ENCODE measurements at places on chromosomes 5 and 9. TPM values are rescaled to one million over a fixed set of nuclear protein-coding genes. Genes with fewer than 3 reads are reported as not detected.

Gene PRR16
- not detected for polyA plus RNA-seq

Gene ANGPTL2
- not detected for polyA plus RNA-seq

DNA sequence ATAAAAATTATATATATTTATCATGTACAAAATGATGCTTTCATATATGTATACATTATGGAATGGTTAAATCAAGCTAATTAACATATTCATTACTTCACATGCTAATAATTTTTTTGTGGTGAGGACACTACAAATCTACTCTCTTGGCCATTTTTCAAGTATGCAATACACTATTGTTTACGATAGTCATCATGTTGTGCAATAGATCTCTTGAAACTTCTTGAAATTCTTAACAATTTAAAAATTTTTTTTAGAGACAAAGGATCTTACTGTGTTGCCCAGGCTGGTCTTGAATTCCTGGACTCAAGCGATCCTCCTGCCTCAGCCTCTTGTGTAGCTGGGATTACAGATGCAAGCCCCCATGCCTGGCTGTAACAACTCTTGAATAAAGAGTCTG, 45.2 kb upstream of the SHOC1 start:
- H3K36me3 ChIP-seq, result no peaks in the 10 kb centered on the region
- DNase-seq, result no peak
- no peak overlapping the region for H3K4me3 ChIP-seq
- no peaks in the 10 kb centered on the region for H3K27me3 ChIP-seq
- no peaks in the 10 kb centered on the region for H3K4me1 ChIP-seq

GRCh38 chr5:153816870-153817269, 221.8 kb downstream of the FAM114A2 start:
- no peaks in the 10 kb centered on the region for H3K36me3 ChIP-seq
- H3K4me3 ChIP-seq, result no peak overlapping the region
- H3K4me1 ChIP-seq, result no peaks in the 10 kb centered on the region
- H3K27ac ChIP-seq, result no peak overlapping the region

GRCh38 chr5:1506242-1507013, 17.3 kb downstream of the LPCAT1 start:
- peaks cover 8% of the 10 kb centered on the region for H3K36me3 ChIP-seq
- H3K27ac ChIP-seq, result no peak overlapping the region
- no peak for DNase-seq
- no peak overlapping the region for H3K4me3 ChIP-seq

GRCh38 chr5:2263763-2264162, 381.0 kb upstream of the IRX4 start:
- no peaks in the 10 kb centered on the region for H3K4me1 ChIP-seq
- H3K27ac ChIP-seq, result no peak overlapping the region
- no peak overlapping the region for H3K4me3 ChIP-seq
- H3K36me3 ChIP-seq, result no peaks in the 10 kb centered on the region

DNA sequence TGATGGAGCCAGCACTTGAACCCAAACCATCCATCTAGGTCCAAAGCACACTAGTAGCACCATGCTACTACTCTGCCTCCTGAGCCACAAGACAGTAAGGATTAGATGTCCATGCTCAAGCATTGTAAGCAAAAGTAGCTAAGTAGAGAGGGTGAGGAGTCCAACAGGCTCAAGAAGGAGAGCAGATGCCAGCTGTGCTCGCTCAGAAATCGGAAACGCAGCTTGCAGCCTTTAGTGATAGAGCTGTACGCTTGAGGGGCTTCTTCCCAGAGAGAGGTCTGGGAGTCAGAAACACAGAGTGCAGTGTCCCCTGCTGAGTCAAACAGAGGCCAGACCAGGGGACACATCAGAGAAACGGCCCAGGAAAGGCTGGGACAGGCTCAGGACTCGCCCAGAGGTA, 32.7 kb upstream of the GABRP start:
- no peak for DNase-seq
- no peak overlapping the region for H3K27ac ChIP-seq
- no peaks in the 10 kb centered on the region for H3K4me1 ChIP-seq
- no peaks in the 10 kb centered on the region for H3K36me3 ChIP-seq

All from CD4-positive, CD25-positive, alpha-beta regulatory T cell (primary cell).